ENCODE measurements at places on chromosomes 6 and 20. TPM values are rescaled to one million over a fixed set of nuclear protein-coding genes. Genes with fewer than 3 reads are reported as not detected.

GRCh38 chr6:11495565-11496145, 41.9 kb upstream of the TMEM170B start:
- no peak for DNase-seq

GRCh38 chr20:62011403-62011790, 54.3 kb downstream of the TAF4 start:
- no peak for DNase-seq

DNA sequence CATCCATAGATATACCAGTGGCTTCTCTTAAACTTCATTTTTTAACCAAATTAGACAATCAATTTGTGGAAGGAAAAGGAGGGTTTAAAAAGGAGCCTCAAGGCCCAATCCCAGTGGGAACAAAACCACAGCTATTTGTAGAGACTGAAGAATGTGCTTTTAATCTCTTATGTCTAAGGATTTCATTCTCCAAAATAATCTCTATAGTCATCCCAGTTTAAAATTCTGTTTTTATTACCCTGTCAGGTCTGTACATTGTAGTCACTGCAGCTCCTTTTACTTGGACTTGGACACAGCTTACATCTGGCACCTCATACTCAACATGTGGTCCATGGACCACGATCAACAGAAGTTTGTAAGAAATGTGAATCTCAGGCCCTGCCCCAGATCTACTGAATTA, 152.1 kb upstream of the STMND1 start:
- no peak for DNase-seq

DNA sequence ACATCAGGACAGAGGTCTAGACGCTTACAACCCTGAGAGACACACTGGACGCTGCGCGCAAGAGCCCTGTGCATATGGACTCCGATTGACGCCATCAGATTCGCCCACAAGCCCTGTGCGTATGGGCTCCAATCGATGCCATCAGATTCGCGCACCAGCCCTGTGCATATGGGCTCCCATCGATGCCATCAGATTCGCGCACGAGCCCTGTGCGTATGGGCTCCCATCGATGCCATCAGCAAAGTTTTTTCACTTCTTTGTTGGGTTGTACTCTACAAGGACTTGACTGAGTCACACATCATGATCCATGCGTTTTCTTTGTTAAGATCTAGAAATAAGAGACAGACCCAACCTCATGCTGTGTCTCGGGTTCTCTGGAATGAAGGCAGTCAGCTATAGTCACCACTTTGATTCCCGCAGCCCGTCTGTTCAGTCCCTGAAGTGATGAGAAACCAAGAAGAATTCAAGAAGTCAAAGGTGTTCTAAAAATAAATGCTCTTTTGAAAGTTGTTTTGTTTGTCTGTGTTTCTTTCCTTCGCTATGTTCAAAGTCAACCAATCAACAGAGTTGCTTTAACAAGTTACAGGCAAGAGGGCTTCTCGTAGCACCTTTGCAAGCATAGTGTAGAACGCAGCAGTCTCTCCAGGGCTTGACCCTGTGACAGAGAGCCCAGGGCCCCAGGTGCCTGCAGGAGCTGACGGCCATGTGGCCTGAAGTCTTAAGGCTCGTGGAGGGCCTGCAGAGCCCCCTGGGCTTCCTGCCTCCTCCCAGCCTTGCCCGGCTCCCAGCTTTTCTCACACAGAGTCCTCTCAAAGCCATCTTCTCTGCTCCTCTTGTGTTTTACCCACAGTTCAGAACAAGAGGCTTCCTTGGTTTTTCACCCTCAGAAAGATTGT, 7.9 kb downstream of the RPS6KA2 start:
- DNase-seq: no peak

DNA sequence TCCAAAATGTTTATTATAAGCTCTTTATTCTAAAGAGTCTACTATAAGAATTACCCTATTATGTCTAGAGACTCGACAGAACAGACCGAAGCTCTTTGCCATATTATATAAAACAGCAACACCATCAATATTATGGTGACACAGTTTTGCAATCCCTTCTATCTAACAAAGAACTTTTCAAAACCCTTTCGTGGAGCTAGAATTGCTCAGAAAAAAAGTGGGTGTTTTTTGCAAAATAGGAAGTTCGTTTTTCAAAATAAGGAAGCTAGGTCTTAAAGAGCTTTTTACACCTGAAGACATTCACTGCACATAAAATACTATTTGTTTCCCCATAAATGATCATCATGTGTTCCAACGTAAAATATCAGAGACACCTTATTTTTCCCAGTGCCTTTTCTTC, 240.0 kb downstream of the FOXC1 start:
- DNase-seq: no peak

DNA sequence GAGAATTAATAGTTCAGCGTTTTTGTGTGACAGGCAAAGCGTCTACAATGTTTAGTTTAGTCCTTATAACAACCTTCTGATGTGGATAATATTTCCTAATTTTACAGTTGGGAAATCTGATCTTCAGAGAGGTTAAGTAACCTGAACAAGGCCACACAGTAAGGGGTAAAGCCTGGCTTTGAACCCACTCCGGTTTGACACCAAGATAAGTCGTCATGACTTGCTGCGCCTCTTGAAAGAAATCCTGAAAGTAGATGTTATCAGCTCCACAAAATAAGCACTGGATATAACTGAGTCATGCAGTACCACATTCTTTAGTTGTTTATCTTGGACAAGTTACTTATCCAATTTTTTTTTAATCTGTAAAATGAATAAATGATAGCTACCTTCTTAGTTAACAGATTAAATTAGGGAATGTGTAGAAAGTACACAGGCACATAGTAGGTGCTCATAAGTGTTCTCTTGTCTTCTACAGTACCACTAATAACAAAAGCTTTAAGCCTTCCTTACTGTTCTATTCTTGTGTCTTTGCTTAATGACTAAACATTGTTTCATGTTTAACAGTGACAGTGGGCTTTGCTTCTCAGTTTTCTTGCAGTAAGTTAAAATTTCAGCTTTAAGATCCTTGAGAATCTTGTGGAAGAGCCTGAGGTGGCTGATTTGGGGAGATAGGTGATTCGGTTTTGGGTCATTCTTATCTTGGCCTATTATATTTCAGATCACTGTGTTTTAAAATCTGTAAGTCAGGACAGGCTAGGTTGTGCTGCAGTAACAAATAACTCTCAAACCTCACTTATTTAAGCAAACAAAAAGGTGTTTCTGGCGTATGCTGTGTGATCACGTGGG, 2.1 kb downstream of the HIVEP1 start:
- no peak for DNase-seq

DNA sequence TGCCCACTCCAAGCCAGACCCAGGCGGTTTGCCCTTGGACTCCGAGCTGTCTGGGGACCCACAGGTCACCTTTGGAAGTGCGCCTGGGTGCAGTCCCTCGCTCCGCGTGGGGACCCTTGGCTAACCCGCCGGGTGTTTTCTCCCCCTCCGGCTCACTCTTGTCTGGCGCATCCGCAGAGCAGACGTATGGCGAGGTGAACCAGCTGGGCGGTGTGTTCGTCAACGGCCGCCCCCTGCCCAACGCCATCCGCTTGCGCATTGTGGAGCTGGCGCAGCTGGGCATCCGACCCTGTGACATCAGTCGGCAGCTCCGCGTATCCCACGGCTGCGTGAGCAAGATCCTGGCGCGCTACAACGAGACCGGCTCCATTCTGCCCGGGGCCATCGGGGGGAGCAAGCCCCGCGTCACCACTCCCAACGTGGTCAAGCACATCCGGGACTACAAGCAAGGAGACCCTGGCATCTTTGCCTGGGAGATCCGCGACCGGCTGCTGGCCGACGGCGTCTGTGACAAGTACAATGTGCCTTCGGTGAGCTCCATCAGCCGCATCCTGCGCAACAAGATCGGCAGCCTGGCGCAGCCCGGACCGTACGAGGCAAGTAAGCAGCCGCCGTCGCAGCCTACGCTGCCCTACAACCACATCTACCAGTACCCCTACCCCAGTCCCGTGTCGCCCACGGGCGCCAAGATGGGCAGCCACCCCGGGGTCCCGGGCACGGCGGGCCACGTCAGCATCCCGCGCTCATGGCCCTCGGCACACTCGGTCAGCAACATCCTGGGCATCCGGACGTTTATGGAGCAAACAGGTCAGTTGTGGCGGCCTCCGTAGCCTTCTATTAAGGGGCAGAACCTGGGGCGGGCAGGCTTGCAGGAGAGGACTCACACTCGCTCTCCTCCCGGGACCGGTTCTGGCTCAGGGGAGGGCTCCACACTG, 1.1 kb downstream of the PAX1 start:
- no peak for DNase-seq

- DNase-seq: no peak
These were observed 2.6 kb upstream of the NOTCH4 start for GRCh38 chr6:32226434-32226833.

DNA sequence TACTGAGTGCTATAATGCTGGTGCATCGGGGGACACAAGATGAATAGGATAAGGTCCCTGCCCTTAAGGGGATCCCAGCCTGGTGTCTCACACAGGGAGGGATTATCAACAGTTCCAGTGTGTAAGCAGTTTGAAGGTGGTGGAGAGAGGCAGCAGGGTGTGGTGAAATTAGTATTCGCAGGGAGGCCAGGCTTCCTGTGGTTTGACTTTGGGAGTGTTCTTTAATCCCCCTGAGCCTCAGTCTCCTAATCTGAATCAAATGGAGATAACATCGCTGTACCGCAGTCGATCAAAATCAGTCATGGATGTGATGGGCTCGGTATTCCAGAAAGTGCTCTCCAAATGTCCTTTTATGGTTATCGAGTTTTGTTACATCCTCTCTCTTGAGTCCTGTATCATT, 288.1 kb upstream of the SUPT3H start:
- DNase-seq: no peak

- DNase-seq: no peak
These were observed 14.5 kb downstream of the CD24 start for GRCh38 chr6:106959985-106960384.

GRCh38 chr20:2657674-2658073, 5.2 kb downstream of the NOP56 start:
- DNase-seq: no peak

- no peak for DNase-seq
These were observed 72.8 kb upstream of the SPTLC3 start for GRCh38 chr20:12936020-12936419.

DNA sequence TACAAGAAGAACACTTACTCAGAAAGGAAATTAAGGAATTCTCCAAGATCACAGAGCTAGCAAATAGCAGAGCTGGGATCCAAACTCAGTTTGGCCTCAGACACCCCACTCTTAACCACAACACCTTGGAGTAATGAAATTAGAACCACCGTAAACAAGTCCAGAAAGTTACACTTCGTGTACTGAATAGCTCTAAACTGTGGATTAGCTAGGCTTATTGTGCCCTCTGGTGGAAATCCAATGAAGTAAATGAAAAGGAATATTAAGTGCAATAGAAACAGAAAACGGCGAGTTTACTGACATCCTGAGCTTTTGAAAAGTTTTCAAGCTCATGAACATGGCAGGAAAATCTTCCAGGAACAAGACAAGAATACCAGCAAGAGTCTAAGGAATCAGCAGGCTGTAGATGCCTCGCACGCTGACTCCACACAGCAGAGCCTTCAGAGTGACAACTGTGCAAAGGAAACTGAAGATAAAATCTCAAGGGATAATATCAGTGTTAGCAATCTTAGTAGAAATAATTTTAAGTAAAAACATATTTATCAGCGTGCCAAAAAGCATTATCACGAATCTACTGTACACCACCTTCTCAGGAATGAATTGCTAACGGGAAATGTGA, 34.6 kb downstream of the FBXO5 start:
- DNase-seq: no peak

GRCh38 chr6:82589509-82590206, 226.0 kb downstream of the TPBG start:
- no peak for DNase-seq

DNA sequence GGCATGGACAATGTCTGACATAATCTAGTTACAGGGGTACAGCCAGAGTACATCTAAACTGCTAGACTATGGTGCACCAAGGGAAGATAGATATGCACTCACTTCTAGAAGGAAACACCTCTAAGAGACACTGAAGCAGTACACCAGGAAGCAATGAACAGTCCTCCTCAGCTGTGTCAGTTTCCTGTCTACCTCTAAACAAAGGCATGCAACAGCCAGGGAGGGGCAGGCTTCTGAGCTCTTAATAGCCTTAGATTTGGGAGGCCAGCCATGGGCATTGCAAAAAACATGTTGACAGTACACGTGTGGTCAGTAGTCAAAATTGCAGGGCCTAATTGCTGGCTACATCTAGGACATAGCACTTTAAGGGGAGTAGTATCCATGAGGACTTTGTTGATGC, 21.4 kb downstream of the CRYBG1 start:
- peak; percentile 61 for DNase-seq

DNA sequence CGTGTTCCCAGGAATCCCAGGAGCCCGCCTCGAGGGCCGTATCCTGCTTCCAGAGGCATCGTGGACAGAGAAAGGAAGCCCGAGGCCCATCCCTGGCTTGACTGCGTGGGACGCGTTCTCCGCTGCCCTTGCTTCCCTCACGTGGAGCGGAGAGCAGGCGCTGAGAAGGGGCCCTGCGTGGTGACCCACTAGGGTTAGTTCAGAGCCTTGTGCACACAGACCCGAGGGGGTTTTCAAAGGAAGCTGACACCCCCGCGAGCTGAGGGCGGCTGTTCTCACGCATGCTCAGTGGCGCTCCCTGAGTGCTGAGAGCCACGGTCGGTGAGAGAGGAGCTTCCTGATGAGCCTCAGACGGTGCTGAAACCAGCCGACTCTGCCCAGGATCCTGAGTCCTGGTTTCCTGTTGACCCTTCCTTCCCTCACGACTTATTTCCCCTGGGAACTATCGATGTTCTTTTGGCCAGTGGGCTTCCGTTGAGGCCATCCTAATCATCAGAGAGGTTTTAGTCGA, 28.9 kb upstream of the CCR6 start:
- DNase-seq: no peak

DNA sequence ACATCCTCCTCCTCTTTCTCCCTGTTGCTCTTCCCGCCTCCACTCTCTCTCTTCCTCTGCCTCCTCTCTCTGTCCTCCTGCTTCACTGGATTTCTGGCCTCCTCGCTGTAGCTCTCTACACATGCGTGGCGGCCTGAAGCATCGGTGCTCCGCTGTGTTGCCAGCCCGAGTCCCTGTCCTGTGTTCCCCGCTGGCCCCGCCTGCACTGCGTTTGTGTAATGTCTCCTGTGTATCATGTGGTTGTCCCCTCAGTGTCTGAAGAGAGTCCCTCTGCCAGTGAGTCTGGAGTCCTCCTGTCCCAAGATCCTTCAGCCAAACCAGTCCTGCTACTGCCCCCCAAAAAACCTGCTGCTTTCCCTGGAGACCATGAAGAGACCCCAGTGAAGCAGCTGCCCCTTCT, 143.8 kb downstream of the TBC1D7 start:
- no peak for DNase-seq

DNA sequence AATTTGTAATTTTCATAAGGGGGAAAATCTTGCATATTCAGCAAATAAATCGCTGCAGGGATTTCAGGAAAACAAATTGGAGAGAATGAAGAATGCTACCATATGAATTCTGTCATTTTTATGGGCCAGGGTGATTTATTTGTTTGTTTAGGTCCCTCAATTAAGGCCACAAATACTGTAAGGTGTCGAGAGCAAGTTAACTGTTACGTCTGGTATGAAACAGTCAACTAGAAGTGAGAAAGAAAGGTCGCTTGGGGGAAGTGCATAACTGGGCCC, 166.9 kb upstream of the TSHZ2 start:
- DNase-seq: no peak

- no peak for DNase-seq
These were observed 39.3 kb downstream of the KLHL32 start for GRCh38 chr6:96963809-96964208.

SALL4 gene
- 0.33 TPM for total RNA-seq

FKBP5 gene
- 970 TPM for total RNA-seq

TFAP2A gene
- total RNA-seq: 46.0 TPM

ADGRF5 gene
- total RNA-seq: 41.6 TPM

TREML1 gene
- total RNA-seq: 1.3 TPM

APOBEC2 gene
- total RNA-seq: not detected

MANEA gene
- 21.8 TPM for total RNA-seq

ALDH5A1 gene
- total RNA-seq: 6.4 TPM

NOTCH4 gene
- total RNA-seq: 47.9 TPM

ARFGEF3 gene
- 1.9 TPM for total RNA-seq

GLP1R gene
- total RNA-seq: 0.73 TPM

MAFB gene
- total RNA-seq: 43.9 TPM
